Mesothelial cell of epicardium (in vitro differentiated cells): ENCODE measurements at places on chromosomes 3 and 15.

DNA sequence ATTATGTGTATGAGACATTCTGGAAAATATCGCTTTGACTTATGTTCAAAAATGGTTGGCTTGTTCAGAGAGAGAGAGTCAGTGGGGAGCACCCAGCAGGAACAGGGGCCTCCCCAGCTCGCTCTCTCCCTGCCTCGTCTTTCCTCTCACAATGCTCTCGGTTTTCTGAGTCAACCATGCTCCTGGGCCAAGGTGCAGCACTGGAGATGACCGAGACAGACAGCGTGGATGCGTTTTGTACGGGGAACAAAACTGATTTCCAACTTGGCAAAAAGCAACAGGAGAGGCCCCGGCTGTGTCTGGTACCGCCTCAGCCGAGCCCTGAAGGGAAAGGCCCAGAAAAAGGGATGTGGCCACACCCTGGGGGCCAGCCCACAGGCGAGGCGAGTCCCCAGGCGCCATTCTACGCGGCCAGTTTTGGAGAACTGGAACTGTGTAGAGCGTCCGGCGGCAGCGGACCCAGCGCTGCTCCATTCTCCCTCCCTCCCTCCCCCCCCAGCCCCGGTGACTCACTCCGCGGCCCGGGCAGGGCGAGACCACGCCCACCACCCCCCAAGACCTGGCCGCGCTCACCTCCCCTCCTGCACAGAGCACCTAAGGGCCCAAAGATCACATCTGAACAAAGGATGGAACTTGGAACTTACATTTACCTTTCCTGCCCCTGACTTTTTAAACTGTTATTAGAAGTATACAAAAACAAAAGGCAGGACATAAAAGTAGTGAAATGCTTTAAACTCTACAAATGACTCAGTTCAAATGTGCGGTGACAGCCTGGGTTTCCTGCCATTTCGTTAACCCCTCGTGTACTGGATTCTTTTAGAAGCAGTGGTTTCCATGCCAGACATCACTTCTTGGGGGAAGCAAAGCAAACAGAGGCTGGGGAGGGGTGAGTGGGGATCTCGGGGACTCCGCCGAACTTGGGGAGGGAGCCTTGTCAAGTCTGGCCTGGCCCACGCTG lies 12.7 kb downstream of the ATP10A start:
- no peak for DNase-seq

- DNase-seq = no peak
Observed at GRCh38 chr15:39605146-39605545, 24.3 kb downstream of the THBS1 start.

- no peak for DNase-seq
Observed at GRCh38 chr15:44801364-44801763, 65.0 kb downstream of the TRIM69 start.

GRCh38 chr3:31213869-31214486 lies 318.7 kb upstream of the STT3B start:
- DNase-seq = no peak

- no peak for DNase-seq
Observed at GRCh38 chr15:62749036-62749815, 293.3 kb upstream of the TPM1 start.

GRCh38 chr3:72580900-72581299 lies 267.3 kb downstream of the SHQ1 start:
- no peak for DNase-seq

- DNase-seq = no peak
Observed at GRCh38 chr3:172179680-172180399, 140.5 kb downstream of the FNDC3B start.

DNA sequence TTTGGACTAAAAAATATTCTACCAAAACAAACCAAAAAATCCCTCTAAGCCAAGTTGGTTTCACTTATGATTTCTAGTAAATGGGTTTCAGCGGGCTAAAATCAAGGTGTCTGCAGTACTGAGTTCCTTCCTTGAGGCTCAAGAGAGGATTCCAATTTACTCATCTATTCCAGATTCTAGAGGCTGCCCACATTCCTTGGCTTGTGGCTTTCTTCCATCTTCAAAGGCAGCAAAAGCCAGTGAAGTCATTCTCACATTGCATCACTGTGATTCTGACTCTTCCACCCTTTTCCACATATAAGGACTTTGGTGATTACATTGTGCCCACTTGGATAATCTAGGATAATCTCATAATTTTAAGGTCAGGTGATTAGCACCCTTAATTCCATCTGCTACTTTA lies 48.1 kb downstream of the DPPA2 start:
- DNase-seq = no peak

GRCh38 chr15:60580650-60581376 lies 101.9 kb upstream of the ICE2 start:
- no peak for DNase-seq

DNA sequence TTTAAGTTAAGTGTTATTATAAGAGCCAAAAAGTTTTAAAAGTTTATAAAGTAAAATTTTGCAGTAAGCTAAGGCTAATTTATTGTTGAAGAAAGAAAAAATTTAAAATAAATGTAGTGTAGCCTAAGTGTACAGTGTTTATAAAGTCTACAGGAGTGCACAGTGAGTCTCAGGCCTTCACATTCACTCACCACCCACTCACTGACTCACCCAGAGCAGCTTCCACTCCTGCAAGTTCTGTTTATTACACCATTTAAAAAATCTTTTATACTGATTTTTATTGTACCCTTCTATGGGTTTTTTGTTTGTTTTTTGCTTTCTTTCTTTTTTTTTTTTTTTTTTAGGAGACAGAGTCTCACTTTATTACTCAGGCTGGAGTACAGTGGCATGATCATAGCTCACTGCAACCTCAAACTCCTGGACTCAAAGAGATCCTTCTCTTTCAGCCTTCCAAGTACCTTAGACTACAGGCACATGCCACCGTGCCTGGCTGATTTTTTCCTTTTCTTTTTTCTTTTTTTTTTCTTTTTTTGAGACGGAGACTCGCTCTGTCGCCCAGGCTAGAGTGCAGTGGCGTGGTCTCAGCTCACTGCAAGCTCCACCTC lies 25.9 kb downstream of the CSTA start:
- no peak for DNase-seq
